Stimulated activated CD4-positive, alpha-beta T cell treated with anti-CD3 and anti-CD28 coated beads, Interleukin-2, amount 100 ng/mL, for 48 hours (primary cell): ENCODE measurements at places on chromosomes 6 and 20.
A peak's percentile ranks its signal among the peaks of the same experiment; 100 is the strongest.

DNA sequence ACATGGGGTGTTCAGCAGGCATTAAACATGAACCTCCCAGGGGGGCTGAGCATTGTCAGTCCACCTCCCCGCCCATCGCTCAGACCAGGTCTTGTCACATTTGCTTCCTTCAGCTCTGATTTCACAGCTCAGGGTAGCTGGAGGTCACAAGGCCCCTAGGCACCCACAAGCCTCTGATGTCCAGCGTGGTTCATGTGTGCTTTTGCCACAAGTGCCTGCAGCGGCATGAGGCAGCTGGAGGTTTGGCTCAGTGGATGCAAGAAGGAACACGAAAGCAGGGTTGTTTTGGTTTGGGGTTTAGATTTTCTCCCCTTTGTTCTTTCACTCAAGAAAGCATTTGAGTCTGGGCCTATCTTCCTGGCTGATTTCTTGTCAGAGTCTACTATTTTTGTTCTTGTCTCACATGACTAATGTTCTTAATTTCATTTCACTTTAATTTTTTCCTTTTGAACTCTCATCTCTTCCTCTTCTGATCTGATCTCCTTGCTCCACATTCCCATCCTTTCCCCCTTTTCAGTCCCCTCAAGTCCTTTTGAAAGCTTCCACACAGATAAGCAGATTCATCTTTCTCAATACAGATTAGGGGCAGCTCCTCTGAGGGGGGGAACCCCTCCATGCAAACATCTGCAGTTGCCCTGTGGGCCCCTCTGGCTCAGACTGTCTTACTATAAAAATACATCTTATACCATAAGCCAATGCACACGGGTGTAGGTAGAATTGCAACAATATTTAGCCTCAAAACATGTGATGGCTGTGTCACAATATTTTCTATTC lies 68.1 kb upstream of the CEP85L start:
- DNase-seq: no peak

- DNase-seq: no peak
Observed at GRCh38 chr6:1335367-1336037, 23.6 kb downstream of the FOXQ1 start.

DNA sequence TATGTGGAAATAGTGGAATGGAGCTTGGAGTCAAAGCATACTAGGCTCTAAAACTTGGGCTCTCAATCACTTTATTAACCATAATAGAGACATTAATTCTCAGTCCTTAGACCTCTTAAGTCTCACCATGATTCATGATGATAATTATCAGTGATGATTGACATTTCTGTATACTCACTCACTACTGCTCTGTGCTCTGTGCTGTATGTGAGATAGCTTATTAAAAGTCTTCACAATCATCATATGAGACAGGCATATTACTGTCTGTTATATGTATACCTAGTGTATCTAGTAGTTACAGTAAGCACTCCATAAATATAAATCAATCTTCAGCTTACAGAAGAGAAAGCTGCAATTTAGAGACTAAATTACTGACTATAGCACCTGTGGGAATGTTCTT lies 236.0 kb upstream of the JAG1 start:
- no peak for DNase-seq

DNA sequence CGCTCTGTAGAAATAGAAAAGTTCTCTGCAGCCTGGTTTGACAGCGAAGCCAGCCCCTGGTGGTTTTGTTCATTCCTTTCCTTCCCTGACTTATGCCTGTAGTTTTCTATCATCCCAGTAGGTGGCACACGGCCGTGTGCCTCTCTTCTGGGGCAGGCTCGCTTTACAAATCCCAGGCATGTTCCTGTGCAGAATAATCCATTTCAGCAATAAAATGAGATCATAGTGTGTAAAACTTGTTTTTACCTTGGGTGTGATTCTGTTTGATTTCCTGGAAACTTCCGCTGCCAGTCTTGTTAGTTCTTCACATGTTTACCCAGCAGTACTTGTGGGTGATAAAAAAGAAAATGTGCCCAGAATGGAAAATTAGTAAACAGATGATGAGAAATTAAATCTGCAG lies 7.4 kb upstream of the INSM1 start:
- peak; percentile 39 for DNase-seq

- DNase-seq: no peak
Observed at GRCh38 chr20:58421497-58421850, 32.4 kb downstream of the VAPB start.

DNA sequence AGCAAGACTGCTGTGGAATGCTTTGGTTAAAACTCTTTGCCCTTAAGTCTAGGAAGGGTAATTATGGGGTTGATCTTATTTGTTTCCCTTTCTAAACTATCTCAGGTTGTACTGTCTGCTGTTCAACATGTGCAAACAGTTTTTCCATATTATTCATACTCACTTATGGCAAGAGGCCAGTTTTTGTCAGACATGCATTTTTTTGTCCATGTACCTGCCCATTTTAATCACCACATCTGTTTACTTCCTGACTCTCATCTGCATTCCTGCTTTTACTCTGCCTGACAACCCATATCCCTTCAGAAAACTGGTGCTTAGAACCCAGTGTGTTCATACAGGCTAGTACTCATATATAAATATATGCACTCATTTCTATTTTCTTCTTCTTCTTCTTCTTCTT lies 80.3 kb downstream of the LPA start:
- no peak for DNase-seq

GRCh38 chr6:40996591-40997233 lies 42.3 kb downstream of the UNC5CL start:
- DNase-seq: no peak

DNA sequence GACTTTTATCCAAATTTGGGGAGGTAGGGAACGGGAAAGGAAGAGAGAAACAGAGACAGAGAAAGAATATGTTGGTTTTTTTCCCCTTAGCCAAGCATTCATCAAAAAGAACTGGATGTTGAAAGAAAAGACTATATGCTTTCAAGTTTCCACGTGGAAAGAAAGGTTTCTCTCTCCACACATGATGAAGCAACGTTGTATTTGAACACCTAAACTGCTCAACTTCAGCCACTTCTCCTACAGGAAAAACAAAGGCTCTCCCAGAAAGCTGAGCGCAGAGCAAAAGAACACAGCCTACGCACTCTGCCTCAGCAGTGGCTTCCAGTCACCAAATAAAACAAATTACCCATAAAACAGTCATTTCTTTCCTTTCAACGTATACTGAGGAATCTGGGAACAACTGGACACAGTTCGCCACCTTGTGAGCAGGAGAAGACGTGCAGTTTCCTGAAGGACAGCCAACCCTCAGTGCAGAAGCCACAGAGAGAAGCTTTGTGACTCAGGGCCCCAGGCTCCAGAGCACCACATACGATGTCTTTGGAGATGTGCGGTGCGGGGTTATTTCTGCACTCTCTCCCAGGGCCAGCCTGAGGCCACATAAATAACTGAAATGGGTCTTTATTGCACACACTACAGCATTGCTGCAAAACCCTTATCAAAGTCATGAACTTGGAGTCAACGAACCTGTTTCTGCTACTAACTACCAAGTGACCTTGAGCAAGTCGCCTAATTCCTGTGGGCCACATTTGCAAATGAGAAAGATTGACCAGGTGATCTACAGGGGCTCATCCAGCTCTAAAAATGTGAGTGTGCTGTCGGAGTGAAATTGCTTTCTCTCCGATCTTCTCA lies 10.1 kb downstream of the IL17F start:
- peak; percentile 36 for DNase-seq

GRCh38 chr6:122365775-122366403 lies 33.6 kb upstream of the HSF2 start:
- no peak for DNase-seq

DNA sequence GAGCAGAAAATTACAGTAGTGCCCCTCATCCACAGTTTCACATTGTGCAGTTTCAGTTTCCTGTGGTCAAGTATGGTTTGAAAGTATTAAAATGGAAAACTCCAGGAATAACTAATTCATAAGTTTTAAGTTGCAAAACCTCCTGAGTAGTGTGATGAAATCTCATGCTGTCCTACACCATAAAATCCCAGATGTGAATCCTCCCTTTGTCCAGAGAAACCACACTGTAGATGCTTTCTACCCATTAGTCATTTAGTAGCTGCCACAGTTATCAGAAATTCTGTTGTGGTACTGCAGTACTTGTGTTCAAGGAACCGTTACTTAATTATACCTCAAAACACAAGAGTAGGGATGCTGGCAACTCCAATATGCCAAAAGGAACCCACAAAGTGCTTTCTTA lies 74.7 kb downstream of the PTCHD4 start:
- no peak for DNase-seq

GRCh38 chr6:111201764-111202163 lies 114.5 kb downstream of the SLC16A10 start:
- DNase-seq: no peak

DNA sequence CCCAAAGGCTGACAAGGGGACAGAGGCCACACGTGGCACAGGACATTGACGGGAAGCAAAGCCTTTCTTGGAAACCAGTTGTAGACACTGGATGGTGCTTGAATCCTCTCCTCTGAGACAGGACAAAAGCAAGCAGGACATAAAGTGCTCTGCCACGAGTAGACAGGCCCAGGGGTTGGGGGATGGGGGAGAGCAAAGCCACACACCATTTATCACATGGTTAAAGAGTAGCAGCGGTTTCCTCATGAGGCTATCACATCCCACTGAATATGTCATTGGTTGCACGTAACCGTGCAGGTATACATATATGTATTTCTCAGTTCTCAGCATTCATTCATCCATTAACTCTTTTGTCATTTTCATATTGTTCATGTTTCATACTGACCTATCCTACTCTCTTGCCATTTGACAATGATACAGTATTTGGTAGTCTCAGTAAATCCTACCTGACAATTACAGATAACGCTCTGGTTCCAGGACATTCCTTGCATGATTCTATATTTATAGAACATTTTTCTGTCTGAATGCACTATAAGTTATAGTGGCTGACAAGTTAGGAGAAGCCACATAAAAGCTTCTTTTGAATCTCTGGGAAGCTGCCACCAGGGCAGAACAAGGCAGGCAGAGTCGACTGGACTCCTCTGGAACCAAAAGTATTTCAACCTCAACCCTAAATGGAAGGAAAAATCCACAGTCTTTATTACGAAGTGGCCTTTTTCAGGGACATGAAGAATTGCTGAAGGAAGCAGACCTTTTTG lies 23.5 kb downstream of the METTL24 start:
- DNase-seq: no peak

- DNase-seq: no peak
Observed at GRCh38 chr6:5707281-5708045, 299.3 kb downstream of the NRN1 start.

DNA sequence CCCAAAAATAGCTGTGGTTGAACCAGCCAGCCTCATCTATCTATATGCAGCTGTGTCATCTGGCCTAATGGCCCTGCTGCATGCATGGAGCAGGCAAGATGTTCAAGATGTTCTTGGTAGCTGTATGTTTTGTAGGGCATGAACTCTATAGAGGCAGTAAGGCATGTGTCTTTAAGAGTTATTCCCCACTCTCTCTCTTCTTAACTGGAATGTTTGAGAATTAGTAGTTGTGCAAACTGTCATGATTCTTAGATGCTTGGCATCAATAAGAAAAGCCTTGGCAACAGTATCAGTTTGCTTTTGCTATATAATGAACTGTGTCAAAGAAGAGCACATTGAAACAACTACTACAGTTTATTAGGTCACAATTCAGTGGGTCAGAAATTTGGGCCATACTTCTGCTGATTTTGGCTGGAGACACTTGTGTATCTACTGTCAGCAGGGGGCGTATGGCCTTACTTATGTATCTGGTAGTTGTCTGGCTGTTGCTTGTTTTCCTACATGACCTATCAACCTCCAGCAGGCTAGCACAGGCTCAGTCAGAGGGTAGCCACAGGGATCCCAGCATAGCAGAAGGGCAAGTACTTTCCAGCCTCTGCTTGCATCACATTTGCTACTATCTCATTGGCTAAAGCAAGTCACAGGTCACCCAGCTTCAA lies 56.1 kb upstream of the LAMP5 start:
- DNase-seq: no peak

GRCh38 chr20:33719277-33719988 lies 677 bp downstream of the PXMP4 start:
- no peak for DNase-seq

DNA sequence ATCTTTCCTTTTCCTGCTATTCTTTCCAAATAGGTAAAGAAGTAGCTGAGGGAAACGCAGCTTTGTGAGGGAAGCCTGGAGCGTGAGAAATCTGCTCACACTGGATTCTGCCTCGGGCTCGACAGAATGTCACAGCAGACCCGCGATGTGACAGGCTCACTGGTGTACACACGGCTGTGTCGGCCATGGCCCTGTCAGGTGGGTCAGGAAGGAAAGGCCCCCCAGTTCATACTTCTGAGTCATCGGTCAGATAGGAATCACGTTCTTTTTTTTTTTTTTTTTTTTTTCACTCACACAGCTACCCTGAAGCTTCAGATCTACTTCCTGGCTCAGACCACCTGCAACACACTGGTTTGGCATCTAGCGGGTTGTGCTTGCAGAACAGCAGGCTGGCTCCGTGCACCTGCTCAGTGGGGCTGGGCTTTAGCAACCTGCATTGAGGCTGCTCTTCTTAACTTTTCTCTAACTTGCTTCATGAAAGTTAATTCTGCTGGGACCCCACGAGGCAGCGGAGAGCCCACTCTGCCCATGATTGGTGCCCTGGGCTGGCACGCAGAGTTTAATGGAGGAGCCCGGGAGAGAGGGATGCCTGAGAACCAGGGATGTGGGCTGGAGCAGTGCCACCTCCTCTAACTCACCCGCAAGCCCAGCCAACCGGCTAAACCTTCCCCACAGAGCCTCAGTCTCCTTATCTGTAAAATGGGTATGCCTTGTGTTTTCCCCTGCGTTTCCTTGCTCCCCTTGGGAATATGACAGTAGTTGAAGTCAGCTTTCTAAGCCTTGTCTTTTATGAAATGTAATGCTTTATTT lies 61.5 kb upstream of the FNDC1 start:
- no peak for DNase-seq

DNA sequence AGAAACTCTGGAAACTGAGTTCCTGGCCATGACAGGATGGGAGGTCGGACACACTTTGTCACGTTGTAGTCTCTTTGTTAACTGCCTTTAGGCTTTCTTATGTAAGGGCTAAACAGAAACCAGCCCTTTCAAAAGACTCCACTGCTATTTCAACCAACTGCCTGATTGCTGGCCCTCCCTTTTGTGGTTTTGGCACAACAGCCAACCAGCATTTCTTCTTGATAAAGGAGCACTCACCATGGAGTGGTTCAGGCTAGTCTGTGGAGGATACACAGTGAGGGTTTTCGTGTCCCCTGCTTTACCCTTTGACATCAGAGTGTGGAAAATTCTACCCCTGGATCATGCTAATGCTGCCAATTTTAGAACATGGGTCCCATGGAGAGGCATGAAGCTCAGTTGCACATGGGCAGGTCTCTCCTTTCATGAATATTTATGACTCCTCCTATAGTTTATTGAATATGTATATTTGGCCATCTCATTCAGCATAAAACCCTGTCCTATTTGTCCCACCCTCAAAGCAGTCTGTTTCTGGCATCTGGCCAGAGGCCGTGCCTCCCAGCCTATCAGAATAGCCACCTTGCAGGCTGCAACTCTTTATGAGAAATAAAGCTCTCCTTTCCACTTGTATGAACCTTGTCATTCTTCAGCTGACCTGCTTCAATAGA lies 148.3 kb downstream of the HS3ST5 start:
- no peak for DNase-seq

GRCh38 chr6:85641897-85642773 lies 551 bp downstream of the SYNCRIP start:
- DNase-seq: peak; percentile 34
